Stimulated activated naive CD8-positive, alpha-beta T cell treated with anti-CD3 and anti-CD28 coated beads, Interleukin-15, amount 100 ng/mL, for 72 hours (primary cell): ENCODE measurements at places on chromosomes 3 and 15.

GRCh38 chr3:49295489-49296058 lies 18.5 kb upstream of the C3orf62 start:
- DNase-seq, result no peak

DNA sequence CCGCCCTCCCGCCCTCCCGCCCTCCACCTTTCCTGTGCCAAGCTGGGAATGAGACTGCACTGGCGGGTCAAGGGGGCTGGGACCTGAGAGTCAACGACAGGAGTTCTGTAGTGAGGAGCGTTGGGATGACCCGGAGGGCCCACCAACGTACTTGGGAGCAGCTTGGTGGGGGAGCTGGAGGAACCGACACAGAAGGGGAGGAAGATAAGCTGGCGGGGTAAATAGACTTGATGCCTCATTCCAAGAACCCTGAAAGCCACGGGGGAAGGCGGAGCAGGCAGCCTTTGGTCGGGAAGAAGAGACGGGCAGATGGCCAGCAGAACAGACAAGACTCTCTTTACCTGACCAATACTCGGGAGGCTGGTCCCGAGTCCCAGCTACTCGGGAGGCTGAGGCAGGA lies 277 bp downstream of the FMN1 start:
- no peak for DNase-seq

GRCh38 chr3:184583578-184584451 lies 22.2 kb downstream of the EPHB3 start:
- no peak for DNase-seq

DNA sequence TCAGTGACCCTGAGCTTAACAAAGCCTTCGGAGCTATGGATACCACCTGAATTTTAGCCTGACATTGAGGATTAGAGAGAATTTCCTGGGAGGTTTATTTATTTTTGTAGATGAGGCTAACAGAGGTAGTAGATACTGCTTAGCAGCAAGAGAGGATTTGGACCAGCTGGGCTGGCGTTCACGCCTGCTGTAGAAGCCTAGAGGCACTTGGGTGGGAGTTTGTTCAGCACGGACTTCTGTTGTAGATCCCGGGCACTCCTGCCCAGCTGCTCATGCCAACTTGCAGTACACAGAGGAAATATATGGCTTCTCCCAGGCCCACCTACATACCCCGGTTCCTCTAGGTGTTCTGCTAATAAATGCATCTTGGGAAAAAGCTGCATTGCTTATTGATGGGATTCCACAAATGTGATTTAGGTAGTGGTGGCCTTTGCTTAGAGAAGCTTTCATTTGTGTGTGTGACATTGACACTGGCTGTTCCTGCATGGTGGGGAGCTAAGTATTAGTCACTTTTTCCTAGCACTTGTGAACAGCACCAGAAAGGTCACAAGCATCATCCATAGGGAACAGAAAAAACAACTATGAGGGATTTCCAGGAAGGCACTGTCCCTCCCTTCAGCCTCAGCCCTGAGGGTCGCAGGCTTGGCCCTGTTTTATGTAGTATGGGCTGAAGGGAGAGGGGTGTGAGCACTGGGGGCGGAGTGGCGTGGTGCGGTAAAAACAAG lies 324.8 kb upstream of the LRRFIP2 start:
- DNase-seq, result no peak

DNA sequence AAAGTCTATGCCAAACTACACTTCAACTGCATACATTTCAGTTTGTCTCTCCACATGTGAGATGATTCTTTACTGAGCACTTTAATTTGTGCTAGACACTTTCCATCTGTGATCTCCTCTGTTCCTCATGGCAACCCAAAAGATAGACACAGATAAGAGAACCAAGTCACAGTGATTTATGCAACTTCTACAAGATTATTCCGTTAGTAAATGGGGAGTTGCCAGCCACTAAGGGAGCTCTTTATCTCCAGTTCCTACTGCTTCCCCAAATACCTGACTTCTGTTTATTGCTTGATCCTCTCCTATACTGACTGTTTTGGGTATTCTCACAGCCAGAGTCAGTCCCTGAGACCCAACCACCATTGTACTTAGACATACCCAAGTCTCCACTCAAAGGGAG lies 24.1 kb upstream of the AKAP13 start:
- DNase-seq, result no peak
